ENCODE measurements at places on chromosomes 1 and 21.

DNA sequence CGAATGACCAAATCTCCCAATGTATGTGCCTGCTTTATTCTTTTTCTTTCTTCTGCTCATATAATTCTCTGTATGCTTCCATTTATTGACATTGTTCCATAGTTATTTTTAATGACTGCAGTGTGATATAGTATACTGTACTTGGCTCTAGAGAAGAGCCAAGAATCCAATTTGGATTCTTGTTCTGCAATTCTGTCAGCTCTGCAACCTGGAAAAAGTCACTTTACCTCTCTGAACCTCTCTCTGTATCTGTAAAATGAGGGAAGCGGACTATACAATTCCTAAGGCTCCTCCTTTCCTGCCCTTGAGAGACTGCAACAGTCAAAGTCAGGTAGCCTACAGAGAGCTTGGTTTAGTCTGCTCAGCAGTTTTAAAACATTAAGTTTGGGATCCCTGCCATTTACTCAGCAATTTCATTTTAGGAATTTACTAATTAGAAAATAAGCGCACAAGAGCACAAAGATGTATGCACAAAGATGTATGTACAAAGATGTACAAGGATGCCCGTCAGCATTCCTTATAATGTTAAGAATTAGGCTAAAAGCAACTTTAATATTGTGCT lies 14.7 kb downstream of the DNAJC16 start:
- DNase-seq, result no peak

DNA sequence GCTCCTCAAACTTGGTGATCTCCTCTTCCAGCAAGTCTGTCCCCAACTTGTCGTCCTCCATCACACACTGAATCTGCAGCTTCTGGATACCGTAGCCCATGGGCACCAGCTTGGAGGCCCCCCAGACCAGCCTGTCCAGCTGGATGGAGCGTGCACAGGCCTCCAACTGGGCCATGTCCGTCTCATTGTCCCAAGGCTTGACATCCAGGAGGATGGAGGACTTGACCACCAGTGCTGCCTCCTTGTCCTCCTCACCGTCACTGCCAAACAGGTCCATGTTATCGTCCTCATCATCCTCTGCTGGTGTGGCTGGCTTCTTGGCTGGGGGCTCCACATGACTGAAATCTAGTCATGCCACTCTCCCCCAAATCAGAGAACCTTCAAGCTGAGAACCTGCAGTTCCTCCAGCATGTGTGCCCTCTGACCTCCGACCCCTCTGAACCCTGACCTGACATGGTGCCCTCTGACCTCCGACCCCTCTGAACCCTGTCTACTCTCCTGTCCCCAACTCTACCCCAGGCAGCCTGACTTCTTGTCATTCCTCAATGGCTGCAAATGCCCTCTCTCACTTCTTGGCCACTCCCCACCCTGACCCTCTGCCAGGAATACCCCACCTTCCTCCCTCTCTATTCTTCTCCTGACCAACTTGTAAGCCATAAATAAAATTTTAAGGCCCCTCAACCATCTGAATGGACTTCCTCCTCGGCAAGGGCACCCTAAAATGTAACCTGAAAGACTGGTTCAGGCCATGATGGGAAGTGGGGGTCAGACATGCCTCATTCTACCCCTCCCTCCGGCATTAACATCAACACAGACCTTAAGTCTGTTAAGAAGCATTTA lies 275.7 kb upstream of the C1orf174 start:
- no peak for DNase-seq

- DNase-seq, result no peak
Measured at GRCh38 chr1:4964634-4965345, 310.4 kb downstream of the AJAP1 start.

GRCh38 chr1:190436615-190437014 lies 41.0 kb downstream of the BRINP3 start:
- no peak for DNase-seq

All from dorsolateral prefrontal cortex (tissue), 122 donors.